ENCODE measurements at places on chromosomes 6 and 20.

DNA sequence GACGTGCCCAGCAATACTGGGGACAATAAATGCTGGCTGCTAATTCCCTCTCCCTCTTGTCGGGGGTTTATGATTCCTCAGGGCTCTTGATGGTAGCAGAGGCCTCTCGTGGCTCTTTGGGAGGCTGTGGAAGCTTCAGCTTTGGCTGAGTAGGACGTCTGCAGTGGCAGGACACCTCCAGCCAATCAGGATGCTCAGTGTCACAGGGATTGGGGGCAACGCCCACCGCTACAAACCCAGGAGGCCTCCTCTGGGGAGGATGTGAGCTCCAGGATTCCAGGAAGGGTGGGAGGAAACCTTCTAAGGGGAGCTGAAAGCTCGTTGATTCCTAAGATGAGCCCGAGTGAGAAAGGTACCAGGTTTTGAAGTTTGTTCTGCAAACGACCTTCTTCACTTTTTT, 19.4 kb downstream of the RSPO4 start:
- no peak for DNase-seq

DNA sequence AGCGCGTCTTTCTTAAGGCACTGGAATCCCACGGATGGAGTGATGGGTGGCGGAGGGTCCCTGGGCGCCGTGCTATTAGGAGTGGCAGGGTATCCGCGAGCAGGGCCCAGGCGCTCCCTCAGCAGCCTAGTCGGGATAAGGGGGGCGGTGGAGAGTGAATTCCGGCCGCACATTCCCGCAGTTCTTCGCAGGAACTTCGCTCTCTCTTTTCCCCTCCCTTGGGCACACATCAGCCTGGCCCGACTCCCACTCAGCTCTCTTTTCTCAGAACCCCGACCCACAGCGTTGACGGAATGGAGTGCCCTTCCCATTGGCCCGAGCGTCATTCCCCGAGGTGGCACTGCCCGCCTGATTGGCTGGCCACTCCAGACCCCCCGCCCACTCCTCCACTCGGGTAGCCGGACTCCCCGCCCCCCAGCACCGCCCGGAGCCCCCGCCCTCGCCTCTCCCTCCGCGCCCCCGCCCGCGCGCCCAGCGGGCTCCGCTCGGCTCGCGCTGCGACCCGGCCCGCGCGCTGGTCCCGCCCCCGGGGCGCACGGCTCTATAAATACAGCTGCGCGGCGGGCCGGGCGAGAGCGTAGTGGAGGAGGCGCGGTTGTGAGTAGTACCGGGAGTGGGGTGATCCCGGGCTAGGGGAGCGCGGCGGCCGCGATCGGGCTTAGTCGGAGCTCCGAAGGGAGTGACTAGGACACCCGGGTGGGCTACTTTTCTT, at the start of gene ID4:
TSS of gene ID4 (plus strand) at position 572 of the 712 bp plus-strand sequence. CDS start 385 bp downstream, outside the sequence.
- DNase-seq = peak; percentile 98

GRCh38 chr20:14418376-14418775, 81.0 kb upstream of the FLRT3 start:
- peak; percentile 33 for DNase-seq

DNA sequence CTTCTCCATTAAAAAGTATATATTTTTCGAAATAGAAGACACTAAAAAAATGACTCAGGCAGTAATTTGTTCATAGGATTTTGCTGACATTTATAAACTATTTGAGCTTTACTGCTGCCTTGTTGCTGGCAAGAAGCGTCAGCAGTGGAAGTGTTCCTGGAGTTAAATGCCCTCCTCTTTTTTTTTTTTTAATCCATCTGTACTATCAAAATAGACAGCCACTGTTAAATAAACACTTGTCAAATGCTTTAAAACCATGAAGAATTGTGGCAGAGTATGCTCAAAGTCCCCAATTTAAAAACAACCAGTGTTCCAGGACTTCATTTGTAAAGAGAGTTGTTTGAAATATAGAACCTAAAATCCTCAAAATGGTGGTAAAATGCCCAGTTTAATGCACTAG, 253.8 kb downstream of the NKAIN2 start:
- DNase-seq = no peak

DNA sequence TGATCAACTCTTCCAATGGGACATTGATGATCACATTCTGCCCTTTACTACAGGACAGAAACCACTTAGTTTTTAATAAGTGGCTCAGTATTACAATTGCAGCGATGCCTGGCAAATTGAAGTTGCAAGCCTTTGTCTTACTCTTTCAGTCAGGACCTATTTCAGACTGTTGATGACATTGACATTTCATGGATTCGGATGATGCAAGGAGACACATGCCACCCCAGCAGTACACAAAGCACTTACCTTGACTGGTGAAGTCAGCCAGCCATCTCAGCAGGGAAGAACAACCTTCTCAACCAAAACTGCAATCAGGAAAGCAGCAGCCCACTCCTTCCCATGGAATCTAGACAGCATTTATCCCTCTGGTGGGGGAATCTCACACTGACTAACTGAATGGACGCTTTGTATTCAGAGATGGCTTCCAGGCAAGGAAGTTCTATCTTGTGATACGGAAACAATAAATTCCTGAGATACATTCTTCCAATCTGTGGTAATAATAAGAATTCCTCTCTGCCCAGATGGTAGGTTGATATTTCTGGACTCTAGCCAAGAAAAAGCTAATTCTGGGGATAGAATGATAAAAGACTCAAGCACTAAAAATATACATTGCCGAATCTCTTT, 24.8 kb downstream of the NFYA start:
- DNase-seq = no peak

GRCh38 chr6:128827675-128828464, 55.1 kb upstream of the LAMA2 start:
- DNase-seq = no peak

DNA sequence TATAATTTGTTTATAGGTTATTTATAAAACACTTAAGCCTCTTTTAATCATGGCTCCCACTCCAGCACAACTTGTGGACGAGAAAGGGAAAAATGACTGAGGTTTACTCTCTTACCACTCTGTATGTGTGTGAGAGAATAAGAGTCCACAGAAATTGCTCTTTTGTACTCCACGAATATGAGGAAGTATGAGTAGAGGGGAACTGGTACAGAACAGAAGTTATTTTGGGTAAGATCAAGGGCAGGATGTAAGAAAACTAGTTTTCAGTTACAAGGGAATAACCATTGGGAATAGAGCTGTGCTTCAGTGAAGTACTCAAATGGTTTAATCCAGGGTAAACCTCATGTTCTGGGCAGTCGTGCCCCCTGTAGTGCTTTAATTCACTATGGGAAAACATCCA, 72.6 kb downstream of the REV3L start:
- no peak for DNase-seq

DNA sequence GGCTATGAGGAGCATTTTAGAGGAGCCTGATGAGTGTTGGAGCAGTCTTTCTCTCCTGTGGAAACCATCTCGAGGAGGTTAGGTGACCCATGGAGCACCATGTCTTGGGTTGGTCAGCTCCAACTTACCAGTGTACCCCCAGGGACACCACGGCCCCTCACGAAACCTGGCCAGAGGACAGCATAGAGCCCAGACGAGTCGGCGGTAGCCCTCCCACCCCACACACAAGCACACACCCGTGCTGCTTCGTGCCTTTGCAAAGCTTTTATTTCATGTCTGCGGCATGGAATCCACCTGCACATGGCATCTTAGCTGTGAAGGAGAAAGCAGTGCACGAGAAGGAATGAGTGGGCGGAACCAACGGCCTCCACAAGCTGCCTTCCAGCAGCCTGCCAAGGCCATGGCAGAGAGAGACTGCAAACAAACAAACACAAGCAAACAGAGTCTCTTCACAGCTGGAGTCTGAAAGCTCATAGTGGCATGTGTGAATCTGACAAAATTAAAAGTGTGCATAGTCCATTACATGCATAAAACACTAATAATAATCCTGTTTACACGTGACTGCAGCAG, 53.6 kb downstream of the EZR start:
- no peak for DNase-seq

GRCh38 chr6:25330796-25331685, 51.9 kb downstream of the CARMIL1 start:
- DNase-seq = peak; percentile 30

- DNase-seq = no peak
These were observed 243.8 kb upstream of the PMEPA1 start for GRCh38 chr20:57953638-57954037.

- no peak for DNase-seq
These were observed 20.7 kb upstream of the BCAS1 start for GRCh38 chr20:54091120-54091480.

DNA sequence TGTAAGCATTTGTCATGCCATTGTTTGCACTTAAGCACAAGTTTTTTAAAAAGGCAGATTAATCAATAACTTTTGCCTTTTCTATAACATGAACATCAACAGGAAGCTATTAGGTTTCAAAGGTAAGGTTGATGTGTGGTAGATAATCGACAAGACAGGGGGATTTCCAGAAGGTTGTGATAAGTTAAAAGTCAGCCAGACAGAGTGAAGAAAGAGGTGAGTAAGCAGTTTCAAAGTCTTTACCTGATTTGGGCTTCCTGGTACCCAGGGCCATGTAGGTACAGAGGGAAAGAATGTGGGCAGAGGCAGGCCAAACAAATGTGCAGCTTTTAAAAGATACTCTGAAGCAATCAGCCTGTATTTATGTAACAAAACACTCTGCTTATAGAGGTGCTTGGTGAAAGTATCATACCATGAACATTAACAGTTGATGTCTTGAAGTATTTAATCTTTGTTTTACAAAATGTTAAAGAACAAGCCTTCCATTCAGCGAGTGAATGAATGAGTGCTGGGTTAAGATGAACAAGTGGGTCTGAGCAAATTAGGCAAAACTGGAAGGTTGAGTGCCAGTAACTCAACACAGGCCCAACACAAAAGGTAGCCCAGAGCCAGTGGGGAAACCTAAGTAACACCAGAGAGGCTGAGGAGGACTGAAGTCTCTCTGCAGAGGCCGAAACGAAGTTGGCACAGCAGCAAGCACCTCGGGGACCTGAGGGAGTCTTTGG, 60.2 kb downstream of the LRRC1 start:
- DNase-seq = no peak

DNA sequence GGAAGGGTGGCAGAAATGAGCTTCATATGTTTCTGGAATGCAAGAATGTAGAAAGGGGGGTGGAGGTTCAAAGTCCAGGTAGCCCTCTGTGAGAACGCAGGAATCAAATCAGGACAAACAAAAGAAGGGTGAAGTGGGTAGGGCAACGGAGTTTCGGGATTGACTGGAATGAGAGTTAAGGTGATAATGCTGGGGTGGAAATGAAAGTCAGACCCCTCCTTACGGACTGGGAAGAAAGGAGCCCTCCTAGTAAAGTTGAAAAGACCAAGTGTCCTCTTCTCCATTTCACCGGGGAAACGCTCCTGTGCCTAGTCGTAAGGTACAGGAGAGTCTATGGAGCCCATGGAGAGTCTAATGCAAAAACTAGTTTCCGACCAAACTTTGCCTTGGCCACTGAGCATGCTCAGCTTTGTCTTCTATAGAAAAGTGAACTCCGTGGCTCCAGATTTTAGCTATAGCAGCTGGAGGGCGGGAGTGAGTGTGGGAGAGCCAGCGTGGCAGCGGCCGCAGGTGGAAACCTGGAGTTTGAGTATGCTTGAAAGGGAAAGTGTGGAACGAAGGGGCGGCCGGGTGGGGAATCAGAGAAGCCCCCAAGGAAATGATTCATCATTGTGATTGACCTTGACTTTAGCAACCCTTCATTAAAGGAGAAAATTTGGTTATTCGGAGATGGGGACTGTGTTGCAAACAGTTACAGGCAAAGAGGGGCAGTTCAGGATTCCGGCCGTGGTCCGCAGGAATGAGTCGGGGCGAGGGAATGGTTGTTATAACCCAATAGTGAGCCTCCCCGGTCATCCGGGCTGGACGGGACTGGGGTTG, 1.3 kb upstream of the LRRC1 start:
- peak; percentile 86 for DNase-seq

DNA sequence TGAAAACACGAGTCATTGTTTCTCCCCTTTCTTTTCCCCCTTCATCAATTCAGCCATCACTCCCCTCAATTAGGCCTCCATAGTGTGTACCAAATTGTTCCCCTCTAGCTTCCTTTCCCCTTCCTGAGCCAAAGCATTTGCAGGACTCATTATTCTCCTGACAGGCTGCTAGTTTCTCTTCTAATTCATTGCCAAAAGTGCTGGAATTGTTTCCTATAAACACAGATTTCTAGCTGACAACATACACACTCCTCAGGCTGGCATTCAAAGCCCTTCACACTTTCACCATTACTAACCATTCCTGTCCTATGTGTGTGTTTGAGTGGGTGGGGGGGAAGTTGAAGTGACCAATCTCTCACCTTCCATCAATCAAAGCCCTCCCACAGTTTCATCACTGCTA, 444.2 kb upstream of the OPRM1 start:
- no peak for DNase-seq

- no peak for DNase-seq
These were observed 505.3 kb downstream of the MMUT start for GRCh38 chr6:48957781-48958180.

DNA sequence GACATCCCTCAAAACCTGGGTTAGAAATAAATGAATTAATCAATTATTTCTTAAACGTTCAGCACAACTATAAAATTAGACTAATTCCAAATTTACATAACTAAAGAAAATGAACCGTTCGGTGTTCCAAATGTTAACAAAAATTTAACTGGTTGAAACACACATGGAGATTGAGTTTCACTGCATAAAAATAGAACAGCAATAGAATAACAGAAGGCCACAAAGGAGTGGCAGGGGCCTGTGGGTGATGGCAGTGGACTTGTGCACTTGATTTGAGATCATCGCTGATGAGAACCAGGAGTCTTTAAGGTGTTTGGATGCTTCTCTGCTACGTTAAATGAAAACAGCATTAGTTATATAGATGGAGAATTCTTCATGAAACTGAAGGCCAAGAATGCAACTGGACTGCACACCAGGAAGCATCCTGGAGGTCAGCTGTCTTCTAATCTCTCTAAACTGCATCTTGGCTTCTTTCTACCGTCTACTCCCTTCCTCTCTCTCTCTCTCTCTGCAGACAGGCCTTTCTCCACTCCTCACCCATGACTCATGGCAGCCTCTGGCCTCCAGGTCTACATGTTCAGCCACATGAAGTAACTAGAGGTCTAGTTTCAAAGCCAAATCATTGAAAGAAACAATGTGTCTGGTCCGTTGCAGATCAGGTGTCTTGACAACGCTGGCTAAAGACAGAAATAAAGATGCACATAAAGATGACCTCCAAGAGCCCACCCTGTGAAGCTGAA, 111.3 kb downstream of the SIM1 start:
- no peak for DNase-seq

GRCh38 chr20:29790510-29790909, 1467.0 kb upstream of the DEFB115 start:
- no peak for DNase-seq

GRCh38 chr6:70282312-70282918, 20.5 kb downstream of the COL9A1 start:
- peak; percentile 76 for DNase-seq

GRCh38 chr20:10719740-10720385, 46.1 kb upstream of the JAG1 start:
- no peak for DNase-seq

GRCh38 chr20:7843613-7844012, 96.6 kb downstream of the HAO1 start:
- DNase-seq = no peak

DNA sequence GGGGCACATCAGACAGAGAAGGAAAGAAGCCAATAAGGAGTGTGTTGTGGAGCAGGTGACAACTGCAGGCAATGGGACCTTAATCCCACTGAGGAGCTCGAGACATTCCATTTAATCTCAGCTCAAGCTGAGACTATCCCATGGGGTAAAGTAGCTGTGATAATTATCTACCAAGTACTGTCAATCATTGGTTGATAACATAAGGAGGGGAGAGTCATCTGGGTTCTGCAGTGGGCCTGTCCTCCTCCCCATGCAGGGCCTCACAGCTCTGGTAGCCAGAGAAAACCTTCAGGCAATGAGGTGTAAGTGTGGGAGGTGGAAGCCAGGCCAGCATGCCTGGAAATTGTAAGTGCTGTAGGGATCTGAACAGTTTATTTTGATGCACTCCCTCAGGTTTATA, 375.0 kb upstream of the ARID1B start:
- DNase-seq = no peak

Measured in right hindlimb (tissue), 1 donor.